Lower leg skin (tissue), 4 donors: ENCODE measurements at places on chromosomes 13 and 19.

- no peak for DNase-seq
Observed at GRCh38 chr19:2047449-2048103, 3.5 kb downstream of the MKNK2 start.

DNA sequence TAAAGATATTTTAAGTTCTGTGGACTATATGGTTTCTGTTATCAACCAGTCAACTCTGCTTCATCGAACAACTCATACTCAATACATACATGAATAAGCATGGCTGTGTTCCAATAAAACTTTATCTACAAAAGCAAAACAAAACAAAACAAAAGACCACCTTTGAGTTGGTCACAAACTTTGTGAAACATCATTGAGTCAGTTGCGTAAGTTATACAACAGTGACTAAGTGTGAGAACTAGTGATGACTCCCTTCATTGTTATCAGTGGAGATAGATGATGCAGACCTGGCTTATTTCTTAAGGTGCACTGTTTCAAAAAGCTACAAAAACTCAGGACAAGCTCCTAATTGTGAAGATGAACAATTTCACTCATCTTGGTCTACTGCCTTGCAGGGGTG is 14.5 kb upstream of the KLK4 start:
- DNase-seq: no peak

DNA sequence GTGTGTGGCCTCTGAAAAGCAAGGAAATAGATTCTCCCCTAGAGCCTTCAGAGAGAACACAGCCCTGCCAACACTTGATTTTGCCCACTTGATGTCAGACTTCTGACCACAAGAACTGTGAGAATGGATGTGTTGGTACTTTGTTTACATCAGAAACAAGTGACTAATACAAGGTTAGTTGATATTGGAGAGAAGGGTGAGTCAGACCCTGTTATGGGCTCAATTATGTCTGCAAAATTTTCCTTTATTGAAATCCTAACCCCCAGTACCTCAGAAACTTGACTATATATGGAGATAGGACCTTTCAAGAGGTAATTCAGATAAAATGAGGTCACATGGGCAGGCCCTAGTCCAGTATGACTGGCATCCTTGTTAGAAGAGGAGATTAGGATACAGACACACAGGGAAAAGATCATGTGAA is 226.7 kb downstream of the RFC3 start:
- no peak for DNase-seq

DNA sequence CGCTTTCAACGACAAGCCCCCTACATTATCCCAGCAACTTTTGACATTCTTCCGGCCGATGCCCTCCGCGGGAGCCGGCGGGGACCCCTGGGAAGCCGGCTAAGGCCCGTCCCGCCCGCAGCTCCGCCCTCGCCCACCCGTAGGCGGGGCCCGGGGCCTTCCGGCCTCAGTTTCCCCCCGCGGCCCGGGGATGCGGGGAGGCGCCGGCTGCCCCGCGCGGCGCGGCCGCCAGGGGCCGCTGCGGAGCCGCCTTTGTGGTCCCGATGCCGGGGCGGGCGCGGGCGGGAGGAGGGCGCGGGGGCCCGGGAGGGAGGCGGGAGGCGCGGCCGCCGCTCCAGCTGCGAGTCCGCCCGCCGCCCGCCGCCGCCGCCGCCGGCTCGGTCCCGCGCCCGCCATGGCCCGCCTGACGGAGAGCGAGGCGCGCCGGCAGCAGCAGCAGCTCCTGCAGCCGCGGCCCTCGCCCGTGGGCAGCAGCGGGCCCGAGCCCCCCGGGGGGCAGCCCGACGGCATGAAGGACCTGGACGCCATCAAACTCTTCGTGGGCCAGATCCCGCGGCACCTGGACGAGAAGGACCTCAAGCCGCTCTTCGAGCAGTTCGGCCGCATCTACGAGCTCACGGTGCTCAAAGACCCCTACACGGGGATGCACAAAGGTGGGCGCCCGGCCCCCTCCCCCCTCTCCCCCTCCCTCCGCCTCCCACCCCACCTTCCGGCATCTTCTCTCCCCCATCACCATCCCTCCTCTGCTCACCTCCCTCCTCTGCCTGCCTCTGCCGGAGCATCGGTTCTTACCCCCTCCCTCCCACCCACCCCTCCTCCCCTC is at the start of gene CELF5:
CELF5 (plus strand) TSS at position 316 of the 823 bp plus-strand sequence; CDS start at position 395, 79 bp downstream.
- DNase-seq: no peak

DNA sequence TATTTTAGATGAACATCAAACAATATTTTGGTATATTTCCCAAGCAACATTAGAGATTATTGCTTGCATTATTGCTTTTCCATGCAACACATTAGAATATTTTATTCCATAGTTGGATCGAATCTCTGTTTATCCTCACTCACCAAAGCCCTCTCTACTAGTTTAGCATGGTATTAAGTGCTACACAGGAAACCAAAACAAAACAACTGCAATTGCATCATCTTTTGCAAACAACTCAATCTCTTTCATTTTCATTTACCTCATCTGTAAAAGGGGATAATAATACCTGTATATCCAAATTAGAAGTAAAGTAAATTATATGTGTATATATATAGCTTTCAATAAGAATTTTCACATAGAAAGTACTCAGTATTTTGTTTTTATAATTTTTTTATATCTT is 147.8 kb upstream of the PCDH9 start:
- no peak for DNase-seq

- no peak for DNase-seq
Observed at GRCh38 chr13:35675651-35676050, 199.2 kb upstream of the MAB21L1 start.

GRCh38 chr19:45418802-45419201 is 4.9 kb downstream of the ERCC1 start:
- no peak for DNase-seq
